Hematopoietic multipotent progenitor cell treated with erythropoietin and hydrocortisone succinate and interleukin-3 and kit ligand, for 17 days (in vitro differentiated cells): ENCODE measurements at places on chromosomes 5 and 9.

DNA sequence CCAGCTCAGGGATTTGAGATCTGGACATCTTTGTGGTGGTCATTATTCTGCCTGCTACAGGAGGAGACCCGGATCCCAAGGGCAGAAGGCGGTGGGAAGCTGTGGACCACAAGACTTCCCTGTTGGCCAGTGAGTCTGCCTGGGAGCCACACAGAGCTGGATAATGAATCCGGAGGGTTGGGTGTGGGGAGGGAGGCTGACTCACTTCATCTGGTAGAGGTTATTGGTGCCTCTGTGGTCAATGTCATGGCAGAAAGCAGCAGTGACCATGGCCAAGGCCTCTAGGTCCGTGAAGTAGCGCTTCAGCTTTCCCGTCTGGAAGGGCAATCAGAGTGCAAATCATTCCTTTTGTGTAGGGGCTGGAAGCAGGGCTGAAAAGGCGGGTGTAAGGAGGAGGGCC lies 58.5 kb downstream of the PDE6A start:
- no peak for DNase-seq

DNA sequence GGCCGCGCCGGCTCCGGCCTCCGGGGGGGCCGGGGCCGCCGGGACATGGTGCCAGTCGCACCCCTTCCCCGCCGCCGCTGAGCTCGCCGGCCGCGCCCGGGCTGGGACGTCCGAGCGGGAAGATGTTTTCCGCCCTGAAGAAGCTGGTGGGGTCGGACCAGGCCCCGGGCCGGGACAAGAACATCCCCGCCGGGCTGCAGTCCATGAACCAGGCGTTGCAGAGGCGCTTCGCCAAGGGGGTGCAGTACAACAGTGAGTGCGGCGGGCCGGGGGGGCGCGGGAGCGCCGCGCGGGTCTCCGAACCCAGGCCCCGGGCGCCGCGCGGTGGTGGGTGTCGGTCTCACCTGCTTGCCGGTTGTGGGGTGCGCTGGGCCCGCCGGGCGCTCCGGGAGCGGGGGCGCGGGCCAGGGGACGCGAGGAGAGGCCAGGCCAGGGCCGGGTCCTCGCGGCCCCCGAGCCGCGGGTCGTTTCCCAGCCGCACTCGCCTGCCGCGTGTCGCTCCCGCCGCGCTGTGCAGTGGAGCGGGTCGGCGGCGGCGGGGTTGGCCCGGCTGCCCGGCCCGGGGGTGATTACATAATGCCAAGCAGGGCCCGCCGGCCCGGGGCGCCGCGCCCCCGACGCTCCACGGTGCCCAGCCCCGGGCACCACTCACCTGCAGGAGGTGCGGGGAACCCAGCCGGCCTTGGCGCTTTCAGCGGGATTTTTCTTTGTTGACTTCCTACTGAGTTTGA lies 492 bp downstream of the RABL6 start:
- DNase-seq = peak; percentile 27

DNA sequence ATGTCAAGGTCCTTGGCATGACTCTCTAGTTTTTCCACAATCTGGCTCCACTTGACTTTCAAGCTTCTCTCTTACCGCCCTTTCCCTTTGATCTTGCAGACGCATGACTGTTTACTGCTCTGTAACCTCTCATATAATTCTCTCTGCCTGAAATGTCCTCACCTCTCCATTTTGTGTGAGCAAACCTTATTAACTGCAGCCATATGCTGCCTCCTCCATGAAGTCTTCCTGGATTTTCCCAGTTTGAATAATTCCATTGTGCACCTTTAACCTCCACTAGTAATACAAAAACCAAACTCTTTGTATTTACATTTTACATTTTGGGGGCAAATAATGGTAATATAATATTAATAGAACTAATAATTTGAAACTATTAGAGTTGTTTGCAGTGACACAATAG lies 9.5 kb upstream of the C9orf72 start:
- no peak for DNase-seq

- DNase-seq = no peak
These were observed 164.4 kb downstream of the ZSWIM6 start for GRCh38 chr5:61496446-61496845.

GRCh38 chr5:41851116-41851515 lies 19.1 kb downstream of the OXCT1 start:
- no peak for DNase-seq

- DNase-seq = no peak
These were observed 32.0 kb downstream of the FGF18 start for GRCh38 chr5:171451421-171451820.
